ENCODE measurements at places on chromosomes 13 and 19.
A peak's percentile ranks its signal among the peaks of the same experiment; 100 is the strongest.

- no peak for DNase-seq
These were observed 27.3 kb upstream of the SPATA13 start for GRCh38 chr13:24133021-24133795.

DNA sequence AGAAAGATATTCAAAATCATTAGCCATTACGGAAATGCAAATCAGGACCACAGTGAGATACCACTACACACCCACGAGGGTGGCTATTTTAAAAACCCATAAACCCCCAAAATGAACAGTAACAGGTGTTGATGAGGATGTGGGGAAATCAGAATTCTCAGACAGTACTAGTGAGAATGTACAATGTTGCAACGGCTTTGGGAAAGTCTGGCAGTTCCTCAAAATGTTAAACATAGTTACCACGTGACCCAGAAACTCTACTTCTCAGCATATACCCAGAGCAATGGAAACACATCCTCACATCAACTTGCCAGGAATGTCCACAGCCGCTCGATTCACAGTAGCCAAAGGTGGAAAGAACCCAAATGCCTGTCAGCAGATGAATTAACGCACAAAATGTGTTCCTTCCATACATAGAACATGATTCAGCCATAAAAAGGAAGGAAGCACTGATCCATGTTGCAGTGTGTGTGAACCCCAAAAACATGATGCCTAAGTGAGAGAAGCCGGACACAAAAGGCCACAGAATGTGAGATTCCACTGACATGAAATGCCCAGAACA is 7.0 kb downstream of the PLVAP start:
- DNase-seq, result no peak

GRCh38 chr19:31502536-31503170 is 153.4 kb upstream of the TSHZ3 start:
- no peak for DNase-seq

- no peak for DNase-seq
These were observed 33.7 kb downstream of the SIAH3 start for GRCh38 chr13:45817833-45818232.

DNA sequence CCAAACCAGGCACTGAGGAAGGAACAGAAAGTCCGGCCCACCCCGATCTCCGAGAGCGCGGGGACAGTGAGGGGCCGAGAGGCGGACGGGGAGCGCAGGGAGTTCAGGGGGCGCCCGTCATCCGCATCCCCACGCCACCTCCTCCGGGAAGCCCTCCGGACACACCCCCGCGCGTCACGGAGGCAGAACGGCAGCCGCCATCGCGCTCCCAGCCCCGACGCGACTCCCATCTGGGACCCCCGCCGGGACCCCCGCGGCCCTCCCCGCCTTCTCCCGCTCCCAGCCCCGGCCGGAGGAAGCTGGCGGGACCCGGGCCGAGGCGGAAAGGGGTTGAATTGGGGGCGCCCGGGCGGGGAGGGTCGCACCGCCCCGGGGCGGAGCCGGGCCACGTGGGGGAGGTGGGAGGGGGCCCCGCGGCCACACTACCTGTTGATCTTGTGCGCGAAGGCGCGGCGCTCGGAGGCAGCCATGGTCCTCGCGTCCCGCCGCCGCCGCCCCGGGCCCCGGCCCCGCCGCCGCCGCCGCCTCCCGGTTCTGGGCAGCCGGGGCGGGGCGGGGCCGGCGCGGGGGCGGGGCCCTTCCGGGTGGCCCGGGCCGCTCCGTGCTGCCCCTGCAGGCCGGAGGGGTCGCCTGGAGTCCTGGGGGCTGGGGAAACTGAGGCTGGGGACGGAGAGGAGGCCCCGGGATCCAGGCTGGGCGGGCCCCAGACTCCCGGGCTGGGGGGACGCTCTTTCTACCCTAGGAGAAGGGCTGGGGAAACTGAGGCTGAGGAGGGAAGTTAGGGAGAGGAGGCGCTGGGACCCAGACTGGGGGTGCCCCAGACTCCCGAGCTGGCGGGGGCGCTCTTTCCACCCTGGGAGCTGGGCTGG is at the start of gene DOCK6:
TSS of gene DOCK6 (minus strand) at position 554 of the 869 bp plus-strand sequence. CDS start at position 470, 84 bp downstream.
- DNase-seq, result no peak

- no peak for DNase-seq
These were observed 238.4 kb downstream of the IRS2 start for GRCh38 chr13:109547942-109548341.

DNA sequence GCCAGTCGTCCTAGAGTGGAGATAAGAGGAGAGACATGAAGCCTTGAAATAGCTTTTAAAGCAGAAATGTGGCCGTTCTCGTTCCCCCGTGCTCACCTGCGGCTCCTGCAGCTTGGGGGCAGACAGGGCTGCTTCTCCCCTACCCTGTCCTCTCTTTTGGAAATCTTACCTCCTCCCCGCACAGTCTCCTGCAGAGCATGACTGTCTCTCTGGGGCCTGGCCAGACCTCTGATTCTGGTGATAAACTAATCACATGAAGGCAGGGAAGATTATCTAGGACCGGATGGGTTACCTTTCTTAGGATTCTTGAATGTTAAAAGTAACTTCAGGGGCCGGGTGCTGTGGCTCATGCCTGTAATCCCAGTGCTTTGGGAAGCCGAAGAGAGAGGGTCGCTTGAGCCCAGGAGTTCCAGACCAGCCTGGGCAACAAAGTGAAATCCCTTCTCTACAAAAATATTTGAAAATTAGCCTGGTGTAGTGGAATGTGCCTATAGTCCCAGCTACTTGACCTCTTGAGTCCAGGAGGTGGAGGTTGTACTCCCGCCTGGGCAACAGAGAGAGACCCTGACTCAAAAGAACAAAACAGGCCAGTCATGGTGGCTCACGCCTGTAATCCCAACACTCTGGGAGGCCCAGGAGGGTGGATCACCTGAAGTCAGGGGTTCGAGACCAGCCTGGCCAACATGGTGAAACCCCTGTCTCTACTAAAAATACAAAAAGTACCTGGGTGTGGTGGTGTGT is 8.1 kb downstream of the CEBPA start:
- no peak for DNase-seq

GRCh38 chr19:47104680-47105079 is 8.9 kb downstream of the ZC3H4 start:
- DNase-seq, result no peak

GRCh38 chr19:18203408-18203862 is 407 bp downstream of the RAB3A start:
- no peak for DNase-seq

GRCh38 chr19:46579361-46579879 is 21.7 kb upstream of the CALM3 start:
- no peak for DNase-seq

DNA sequence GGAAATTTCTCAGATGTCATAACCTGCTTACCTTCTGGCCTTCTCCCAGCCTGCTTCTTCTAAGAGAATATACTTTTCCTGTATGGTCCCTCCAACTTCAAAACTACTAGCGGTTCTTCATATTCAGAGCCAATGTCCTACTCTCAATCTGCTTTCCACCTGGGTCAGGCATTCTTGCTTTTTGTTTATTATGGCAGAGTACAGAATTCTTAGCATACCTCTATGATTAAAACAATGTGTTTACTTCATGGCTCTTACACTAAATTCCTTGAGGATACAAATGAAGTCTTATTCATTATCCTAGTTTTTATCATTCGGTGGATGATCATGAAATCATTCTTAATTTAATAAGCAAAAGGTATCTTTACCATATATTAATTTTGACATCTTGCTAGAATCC is 484.2 kb upstream of the SLITRK1 start:
- no peak for DNase-seq

- peak; percentile 37 for DNase-seq
These were observed 63.4 kb upstream of the C1QTNF9B start for GRCh38 chr13:23960566-23961156.

DNA sequence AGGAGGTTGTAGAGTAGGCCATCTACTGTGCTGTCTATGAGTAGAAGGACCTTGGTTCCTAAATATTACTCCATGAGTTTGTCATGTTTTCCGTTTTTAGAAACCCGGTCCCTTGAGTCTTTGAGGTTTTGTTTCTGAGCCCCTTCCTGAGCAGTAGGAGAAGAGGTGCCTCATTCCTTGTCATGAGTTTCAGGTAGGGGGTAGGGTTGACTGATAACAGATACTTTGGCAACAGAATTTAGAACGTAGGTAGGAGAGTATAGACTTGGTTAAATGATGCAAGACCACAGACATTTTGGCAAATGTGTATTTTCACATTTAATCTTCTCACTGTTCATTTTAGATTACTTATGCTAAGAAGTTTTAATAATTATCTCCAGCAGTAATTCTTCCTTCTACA is 24.6 kb downstream of the LMO7 start:
- DNase-seq, result no peak

DNA sequence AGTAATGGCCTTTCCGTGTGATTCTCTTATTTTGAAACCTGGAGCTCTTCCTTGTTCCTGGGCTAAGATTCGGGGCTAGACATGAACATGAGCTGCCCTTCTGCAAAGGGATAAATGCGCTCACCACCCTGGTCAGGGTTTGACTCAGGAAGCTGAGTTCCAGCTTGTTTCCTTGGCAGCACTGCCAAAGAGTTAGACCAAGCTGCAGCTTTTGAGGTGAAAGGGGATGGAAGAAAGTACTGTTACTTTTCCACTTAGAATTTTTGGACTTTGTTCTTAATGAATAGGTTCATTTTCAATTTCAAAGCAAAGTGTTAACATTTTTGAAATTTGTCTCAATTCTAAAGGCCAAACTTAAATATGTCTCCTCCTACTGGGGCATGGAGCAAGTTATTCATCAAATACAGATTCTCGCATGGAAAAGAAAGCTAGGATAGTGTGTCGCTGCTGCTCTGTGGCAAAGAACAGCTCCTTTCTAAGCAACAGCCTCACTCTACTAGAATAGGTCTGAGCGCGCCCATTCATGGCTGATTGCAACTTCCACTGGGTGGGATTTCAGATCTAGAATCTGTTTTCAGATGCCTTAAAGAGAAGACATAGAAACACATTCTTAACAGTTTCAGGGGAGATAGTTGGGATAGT is 2.2 kb downstream of the RGCC start:
- DNase-seq, result no peak

- DNase-seq, result peak; percentile 6
These were observed 38.1 kb downstream of the RNF17 start for GRCh38 chr13:24802074-24802473.

- no peak for DNase-seq
These were observed 6.8 kb downstream of the ALG5 start for GRCh38 chr13:36992362-36992761.

- DNase-seq, result peak; percentile 13
These were observed 556.3 kb upstream of the ARGLU1 start for GRCh38 chr13:107124129-107124718.

GRCh38 chr13:57352114-57352513 is 185.1 kb downstream of the PRR20E start:
- no peak for DNase-seq

DNA sequence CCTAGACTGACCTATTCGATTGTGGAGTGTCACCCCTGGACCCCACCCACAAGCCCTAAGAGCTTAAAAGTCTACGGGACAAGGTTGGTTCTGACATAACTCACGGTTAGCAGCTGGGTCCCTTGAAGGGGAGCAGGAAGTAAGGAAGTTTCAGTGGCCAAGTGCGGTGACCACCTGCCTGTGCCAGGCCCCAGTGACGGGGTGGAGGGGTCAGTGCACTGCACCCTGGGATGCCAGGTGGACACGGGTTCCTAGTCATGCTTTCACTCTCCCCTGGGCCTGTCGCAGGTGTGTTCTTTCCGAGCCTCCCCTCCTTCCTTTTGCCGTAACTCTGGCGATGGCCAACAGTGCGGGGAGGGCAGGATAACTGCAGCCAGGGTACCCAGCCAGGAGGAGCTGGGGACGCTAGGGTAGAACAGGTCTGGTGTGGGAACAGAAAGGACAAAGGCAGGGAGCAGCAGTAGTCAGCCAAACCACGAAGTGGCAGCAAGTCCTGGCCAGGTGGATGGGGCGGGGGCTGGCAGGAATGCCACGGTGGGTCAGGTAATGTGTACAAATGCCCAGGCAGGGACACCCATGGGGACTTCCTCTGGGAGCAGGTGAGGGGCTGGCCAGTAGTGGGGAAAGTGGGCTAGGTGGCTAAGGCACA is 58.3 kb downstream of the RGCC start:
- no peak for DNase-seq

GRCh38 chr13:51453959-51454703 is 1.3 kb upstream of the INTS6 start:
- DNase-seq, result no peak

DNA sequence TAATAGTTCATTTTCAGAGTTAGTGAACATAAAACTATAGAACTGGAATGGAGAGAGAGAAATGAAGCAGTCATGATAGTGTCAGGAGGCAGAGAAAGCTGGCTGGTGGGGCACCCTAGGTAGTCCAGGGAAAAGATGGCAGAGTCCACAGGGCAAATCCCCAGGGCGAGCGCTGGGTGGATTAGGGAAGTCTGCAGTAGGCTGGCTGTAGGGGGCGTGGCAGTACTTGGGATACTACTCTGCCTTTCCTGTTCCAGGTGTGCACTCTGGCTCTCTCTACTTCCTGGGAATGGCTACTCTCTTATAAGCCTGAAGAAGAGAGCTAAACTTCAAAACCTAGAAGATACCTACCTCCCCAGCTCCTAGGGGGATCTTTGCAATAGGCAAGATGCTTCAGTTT is 232.9 kb upstream of the SLC10A2 start:
- DNase-seq, result no peak

DNA sequence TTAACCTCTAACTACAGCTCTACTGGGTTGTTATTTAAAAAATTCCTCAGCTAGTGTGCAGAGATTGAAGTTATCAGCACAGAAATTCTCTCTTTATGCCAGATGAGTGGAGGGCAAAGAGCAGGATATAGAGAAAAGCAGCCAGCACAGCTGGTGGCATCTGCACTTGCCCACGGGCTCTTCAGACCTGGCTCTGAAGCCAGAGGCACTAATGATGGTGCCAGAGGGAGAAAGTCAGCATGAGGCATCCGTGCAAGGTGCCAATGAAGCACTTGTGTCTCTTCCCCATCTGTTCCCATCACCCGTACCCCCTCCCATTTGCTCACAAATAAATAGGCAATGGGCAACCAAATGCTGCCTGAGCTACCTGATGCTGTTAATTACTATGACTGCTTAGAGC is 138.9 kb downstream of the OLFM4 start:
- no peak for DNase-seq

- DNase-seq, result no peak
These were observed 3.4 kb downstream of the RFX1 start for GRCh38 chr19:14002571-14003250.

DNA sequence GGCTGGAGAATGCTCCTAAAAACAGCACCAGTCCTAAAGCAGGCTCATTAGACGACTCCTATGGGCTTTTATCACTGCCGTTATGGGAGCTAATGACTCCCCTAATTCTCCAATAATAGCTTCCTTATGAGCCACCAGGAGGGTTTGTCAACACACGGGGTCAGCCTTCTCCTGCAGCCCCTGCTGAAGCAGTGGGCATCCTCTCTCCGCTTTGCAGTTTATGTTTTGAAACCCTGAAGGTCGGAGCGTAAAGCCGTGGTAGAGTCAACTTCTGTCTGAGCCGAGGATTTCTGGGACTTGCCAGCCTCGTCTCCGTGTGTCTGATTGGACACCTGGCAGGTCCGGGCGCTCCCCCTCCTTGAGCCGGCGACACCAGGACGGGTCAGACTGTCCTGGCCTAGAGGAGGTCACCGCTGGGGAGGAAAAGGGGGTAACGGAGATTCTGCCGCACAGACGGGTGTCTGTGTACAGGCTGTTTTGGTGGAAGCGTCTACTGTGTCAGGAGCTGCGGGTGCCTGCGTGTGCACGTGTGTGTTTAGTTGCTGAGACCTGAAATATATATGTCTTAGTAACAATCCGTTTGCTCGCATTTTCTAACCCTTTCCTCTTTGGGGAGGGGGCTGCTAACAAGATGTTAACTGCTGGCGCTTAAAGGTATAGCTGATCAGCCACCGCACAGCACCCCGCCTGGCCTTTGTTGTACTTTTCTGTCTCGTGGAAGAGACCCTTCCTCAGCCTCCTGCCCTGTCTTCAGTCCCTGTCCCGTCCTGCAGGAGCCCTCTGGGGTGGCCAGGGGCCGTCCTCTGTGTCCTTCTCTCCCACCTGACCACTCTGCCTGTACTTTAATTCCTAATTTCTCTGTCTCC is 1.9 kb downstream of the KDM4B start:
- no peak for DNase-seq
